ENCODE measurements at places on chromosomes 7 and 10. TPM values are rescaled to one million over a fixed set of nuclear protein-coding genes. Genes with fewer than 3 reads are reported as not detected.

The NUDT13 gene
- 4.8 TPM for polyA plus RNA-seq

The PAPSS2 gene
- 46.0 TPM for polyA plus RNA-seq

The CD36 gene
- 84.9 TPM for polyA plus RNA-seq

The CFAP46 gene
- polyA plus RNA-seq: 0.75 TPM

The PHKG1 gene
- polyA plus RNA-seq: 2.1 TPM

DNA sequence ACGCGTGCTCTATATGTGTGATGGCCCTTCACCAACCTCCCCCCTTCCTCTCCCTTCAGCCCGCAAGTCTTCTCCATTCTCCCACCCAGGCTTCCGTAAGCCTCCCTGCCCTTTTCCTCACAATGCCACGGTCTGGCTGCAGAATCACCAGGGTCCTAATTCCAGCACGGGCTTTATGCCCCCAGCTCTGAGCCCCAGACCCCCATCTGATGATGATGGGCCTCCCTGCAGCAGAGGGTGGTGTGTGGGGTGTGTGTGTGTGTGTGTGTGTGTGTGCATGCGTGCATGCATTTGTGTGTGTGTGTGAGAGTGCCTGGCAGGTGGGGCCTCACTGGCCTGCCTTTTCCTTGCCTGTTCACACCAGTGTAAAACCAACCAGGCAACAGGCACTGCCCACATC is 109.9 kb downstream of the OAT start:
- DNase-seq: no peak

GRCh38 chr7:155913291-155913690 is 101.0 kb upstream of the SHH start:
- DNase-seq: no peak

DNA sequence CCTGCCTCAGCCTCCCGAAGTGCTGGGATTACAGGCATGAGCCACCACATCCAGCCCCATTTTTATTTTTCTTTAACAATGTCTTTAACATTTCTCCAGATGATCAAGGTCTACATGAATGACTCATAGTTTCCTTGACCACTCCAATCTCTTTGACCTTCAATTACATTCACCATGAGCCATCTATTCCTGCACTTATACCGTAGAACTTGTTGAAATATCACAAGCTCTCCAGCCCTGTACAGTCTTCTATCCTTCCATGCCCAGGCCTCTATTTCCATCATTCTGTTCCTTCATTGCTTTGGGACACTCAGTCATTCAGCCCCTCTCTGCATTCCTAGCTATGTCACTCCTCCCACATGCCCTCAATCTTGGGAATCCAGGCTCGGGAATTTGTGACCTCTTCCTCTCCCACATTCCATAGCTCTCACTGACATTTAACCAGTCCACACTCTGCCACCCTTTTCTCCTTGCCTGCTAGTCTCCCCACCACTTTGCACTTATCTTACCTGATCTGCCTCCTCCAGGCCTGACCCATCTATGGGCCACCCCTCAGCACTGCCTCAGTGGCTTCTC is 151.8 kb upstream of the STK17A start:
- DNase-seq: no peak

GRCh38 chr7:121157885-121158590 is 169.5 kb downstream of the CPED1 start:
- no peak for DNase-seq

DNA sequence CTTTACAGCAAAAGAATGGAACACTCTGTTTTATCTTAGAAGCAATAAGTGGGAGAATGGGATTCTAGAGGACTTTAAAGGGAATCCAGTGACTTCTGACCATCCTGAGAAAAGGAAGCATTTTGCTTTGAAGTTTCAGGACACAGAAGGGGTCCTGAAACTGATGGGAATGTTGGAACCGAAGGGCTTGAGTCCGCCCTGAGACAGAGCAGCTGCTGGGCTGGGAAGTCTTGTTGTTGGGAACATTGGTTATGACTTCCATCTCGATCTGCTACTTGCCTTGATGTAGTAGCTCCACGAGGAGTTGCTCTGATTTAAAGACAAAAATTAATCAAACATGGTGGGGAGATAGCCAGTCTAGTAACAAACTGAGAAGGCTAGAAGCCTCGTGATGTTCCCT is 177.6 kb downstream of the JCAD start:
- DNase-seq: no peak

DNA sequence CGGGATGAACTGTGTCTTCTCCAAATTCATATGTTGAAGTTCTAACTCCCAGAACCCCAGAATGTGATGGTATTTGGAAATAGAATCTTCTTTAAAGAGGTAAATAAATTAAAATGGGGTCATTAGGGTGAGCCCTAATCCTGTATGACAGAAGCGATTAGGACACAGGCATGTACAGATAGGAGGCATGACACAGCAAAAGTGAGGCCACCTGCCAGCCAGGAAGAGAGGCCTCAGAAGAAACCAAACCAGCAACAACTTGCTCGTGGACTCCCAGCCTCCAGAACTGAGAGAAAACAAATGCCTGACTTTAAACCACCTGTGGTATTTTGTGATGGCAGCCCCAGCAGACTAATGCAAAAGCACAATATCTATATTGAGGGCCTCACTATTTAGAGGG is 214.3 kb downstream of the NEBL start:
- no peak for DNase-seq

DNA sequence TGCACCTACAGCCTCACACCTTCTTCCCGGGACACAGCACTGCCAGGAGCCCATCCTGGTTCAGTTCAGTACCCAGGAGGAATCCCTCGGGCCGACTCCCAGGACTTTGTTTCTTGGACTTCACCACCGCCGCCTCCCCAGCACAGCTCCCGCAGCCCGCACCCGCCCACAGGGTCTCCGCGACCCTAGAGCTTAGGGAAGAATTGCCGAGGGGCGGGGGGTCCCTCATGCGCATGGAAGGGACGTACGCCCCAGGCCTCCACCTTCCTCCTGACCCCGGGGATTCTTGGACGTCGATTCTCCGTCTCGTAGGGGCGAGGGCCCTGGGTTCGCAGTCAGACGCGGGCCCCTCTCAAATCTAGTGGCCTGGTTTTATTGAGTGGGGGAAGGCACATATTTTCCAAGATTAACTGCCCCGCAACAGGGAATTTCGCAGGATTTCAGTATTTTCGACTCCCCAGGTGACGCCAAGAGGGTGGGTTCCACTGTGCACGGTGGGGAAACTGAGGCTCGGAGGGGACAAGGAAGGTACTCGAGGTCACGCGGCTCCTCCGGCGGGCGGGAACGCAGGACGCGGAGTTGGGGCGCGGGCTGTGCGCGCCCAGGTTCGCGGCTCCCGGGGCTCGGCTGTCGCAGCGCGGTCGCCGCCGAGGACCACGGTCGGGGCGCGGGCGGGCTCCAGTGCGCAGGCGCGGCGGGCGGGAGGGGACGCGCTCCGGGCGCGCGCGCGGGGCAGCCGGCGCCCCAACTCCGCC is at the start of gene ADCY1:
Gene ADCY1 (plus strand): TSS at position 708 of the 755 bp plus-strand sequence. CDS start 176 bp downstream, outside the sequence.
- DNase-seq: no peak

DNA sequence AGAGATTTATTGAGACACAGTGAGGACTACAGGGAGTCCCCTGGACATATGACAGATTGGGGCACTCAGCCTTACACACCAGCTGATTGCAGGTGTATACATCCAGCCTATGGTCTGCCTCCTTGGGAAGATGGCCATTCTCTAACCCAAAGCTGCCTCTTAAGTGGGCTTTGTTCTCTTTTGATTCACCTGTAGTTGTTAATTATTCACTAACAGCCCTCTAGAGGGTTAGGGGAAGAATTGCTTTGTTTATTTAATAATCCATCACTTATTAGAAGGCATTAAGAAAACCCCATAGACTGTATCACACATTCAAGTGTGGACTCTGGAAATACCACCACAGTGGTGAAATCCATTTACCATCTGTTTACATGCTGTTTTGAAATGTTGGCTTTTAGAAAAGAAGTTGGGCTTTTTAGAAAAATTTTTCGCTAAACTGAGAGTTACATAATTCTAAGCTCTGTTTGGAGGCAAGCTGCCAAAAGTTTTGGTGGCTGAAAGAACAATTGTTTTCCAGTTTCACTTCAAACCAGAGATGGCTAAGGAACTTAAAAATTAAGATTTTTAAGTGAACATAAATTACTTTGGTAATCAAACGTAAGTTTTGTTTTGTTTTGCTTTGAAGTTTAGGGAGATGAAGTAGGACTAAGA is 379.1 kb downstream of the ADRA2A start:
- DNase-seq: no peak

DNA sequence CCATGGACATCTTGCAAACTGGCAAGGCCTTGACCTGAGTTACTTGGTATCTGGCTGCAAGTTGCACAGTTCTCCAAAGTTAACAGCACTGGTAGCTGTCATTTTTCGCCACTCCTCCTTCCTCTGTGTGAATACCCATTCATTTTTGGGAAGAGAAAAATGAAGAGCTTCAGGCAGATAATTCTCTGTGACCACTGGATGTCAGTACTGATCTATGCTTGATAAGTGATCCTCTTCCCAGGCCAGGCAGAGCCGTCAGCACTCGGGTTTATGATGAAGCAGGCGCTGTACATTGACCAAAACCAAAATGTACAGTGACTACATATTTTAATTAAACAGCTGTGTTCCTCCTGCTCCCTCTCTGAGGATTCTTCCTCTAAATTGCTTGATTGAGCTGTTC is 55.9 kb upstream of the PDZD8 start:
- DNase-seq: no peak

DNA sequence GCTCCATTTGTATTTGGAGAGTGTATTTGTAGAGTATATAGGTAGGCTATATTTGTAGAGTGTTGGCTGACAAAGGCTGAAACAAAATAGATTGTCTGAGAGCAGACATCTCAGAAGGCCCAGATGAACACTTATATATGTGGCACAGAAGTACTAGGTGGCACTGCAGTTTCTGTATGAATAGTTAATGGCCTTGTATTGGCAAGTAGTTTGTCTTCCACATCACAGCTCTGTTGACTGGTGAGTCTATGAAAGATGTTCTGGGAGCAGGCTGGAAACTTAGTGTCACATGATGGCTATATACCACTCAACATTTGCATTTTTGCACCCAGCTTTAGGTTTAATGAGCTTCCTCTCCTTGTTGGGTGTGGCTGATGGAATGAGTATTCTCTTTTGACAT is 51.9 kb downstream of the CCNY start:
- no peak for DNase-seq

GRCh38 chr10:49549640-49550346 is 10.9 kb upstream of the ERCC6 start:
- DNase-seq: no peak

DNA sequence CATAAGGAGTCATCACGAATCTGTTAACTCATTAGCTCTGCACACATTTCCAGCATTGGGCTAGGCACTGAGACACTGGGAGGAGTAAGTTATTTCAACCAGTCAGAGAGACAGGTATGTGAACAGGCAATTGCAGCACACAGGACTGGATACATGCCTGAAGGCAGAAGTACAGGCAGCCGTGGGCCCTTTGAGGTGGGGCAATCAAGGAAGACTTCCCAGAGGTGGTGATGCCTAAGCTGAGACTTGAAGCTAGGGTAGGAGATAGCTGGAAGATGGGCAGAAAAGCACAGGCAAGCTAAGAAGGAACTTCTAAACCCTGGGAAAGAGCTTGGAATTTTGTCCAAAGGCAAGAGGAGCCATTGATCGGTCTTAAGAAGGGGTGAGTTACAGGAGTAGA is 249.7 kb downstream of the EMX2 start:
- no peak for DNase-seq

DNA sequence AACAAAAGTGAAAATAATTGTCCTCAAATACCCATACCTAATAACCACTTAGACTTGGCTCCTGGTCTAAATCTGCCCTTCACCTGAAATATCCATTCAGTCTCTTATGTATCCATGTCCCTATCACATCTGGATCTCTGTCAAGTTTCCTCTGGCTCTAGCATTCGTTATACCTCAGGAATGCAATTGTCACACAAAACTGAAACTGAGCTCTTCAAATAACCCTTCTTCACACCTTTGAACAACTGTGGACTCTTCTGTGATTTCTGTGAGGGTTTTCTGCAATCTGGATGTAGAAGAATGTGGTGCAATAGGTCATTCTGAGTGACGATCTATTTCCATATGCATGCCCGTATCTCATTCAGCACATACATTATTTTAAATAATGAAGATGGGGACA is 53.5 kb upstream of the FGL2 start:
- no peak for DNase-seq

GRCh38 chr7:28922624-28923331 is 35.4 kb downstream of the TRIL start:
- DNase-seq: peak; percentile 73

DNA sequence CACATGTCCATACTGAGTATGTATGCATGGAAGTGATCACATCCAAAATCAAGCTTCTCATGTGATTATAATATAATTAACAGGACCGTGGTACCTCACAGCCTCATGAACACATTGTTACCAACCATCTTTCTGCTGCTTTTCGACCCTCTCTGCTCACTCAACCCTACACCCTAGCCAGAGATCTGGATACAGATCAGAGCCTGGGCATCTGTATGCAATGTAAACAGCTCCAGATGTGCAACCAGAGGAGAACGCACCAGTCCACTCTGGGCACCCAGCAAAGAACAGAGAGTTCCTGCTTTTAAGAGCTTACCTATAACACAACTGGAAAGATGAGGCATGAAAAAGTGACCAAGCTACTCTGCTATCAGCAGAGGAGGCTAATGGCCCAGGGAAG is 145.1 kb downstream of the FGFR2 start:
- no peak for DNase-seq

DNA sequence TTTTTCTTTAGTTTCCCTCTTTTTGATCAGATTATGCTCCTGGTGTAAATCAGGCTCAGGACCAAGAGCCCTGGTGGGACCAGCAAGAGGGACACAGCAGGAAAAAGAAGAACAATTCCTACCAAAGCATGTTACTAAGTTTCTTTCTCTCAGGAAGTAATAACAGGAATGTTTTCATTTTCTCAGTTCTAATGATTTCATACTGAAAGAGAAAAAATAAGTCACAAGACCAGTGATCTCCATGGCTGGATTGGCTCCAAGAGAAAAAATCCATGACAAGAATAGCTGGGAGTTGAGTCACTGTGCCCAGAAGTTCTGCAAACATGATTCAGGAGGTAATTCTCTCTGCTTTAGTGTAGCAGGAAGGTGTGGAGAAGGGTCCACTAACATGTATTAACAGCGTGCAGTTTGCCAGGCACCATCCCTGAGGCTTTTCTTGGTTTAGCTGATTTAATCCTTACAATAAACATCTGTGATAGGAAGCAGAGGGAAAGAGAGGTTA is 23.8 kb upstream of the IFIT2 start:
- DNase-seq: peak; percentile 83

DNA sequence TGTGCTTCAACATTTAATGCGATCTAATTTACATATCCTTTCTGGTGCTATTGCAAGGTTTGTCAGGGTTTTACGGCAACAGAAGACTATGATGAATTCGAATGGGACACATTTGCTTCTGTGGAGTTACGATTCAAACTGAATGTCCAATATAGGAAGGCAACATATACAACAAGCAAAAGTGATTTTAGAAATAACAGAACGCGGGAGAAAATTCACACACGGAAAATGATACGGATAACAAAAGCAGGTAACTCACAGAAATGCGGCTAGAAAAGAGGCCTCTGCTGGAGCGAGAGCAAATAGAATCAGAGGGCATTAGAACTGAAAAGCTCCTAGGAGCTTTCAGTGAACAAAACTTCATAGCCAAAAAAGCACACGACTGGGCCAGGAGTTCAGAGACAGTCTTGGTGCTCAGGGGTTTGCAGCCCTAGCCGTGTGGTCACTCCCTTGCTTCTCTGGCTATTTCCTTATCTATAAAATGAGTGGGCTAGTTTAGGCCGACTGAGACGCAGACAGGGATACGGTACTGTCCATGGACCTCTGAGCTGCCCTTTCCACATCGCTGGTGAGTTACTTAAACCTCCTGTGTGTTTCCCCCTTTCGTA is 557 bp upstream of the TAX1BP1 start:
- DNase-seq: no peak

GRCh38 chr10:132102071-132102716 is 36.4 kb downstream of the JAKMIP3 start:
- no peak for DNase-seq

- DNase-seq: peak; percentile 34
Measured at GRCh38 chr10:23158370-23158769, 33.7 kb upstream of the PTF1A start.

Measured in large intestine (tissue), 12 donors.